Karpas-422 (cell line): ENCODE measurements at places on chromosomes 6 and 20. TPM values are rescaled to one million over a fixed set of nuclear protein-coding genes. Genes with fewer than 3 reads are reported as not detected.

The KIAA1755 gene
- not detected in 2 replicates for total RNA-seq

The DAAM2 gene
- total RNA-seq, result not detected in 2 replicates

The ERVFRD-1 gene
- not detected in 2 replicates for total RNA-seq

- DNase-seq, result no peak
These were observed 187.1 kb downstream of the MYLK4 start for GRCh38 chr6:2563635-2564034.

- no peak for DNase-seq
These were observed 10.1 kb upstream of the BAG2 start for GRCh38 chr6:57162028-57162427.

DNA sequence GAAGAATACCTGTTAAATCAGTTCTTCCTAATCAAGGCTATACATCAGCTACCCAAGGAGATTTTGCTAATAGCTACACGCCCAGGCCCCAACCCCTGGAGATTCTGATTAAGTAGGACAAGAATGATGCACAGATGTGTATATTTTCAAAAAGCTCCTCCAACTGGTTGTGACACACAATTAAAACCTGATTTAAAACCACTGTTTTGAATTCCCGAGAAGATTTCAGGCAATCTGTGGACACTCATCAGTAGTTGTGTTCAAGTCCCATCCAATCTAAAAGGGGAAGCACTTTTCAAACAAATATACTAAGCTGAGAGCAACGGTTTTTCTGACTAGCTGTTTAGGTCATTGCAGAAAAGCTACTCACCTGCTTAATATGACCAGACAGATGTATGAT lies 118.9 kb upstream of the NHSL1 start:
- DNase-seq, result no peak

- peak; percentile 61 for DNase-seq
These were observed 69.8 kb upstream of the FAM184A start for GRCh38 chr6:119148098-119148824.

DNA sequence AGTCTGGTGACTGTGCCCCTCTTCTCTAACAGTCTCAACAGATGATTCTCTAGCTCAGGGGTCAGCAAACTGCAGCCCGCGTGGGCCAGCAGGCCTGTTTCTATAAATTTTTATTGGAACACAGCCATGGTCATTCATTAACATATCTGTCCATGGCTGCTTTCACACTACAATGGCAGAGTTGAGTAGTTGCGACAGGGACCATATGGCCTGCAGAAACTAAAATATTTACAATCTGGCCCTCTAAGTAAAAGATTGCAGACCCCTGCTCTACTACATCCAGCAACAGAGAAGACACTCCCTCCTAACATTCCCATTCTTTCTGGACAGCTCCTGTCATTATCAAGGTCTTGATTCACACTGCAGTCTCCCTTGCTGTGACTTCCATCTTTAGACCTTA lies 45.2 kb downstream of the PLAGL2 start:
- DNase-seq, result no peak

DNA sequence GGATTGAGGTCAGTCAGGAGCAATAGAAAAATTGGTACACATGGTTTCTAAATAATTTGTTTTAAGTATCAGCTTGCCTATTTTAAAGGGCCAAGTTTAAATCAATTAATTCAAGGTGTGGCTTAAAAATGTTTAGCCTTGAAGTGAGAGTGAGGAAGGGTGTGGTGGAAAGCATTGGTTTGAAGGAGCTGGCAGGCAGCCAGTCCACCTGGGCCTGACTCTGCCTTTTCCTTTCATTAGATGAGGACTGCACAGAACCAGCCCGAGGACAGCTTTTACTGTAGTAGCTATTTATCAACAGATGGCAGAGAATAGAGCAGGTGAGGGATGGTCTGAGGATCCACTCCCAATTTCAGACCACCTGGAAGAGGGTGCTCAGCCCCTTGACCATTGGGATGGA lies 42.4 kb downstream of the DHX35 start:
- DNase-seq, result no peak

DNA sequence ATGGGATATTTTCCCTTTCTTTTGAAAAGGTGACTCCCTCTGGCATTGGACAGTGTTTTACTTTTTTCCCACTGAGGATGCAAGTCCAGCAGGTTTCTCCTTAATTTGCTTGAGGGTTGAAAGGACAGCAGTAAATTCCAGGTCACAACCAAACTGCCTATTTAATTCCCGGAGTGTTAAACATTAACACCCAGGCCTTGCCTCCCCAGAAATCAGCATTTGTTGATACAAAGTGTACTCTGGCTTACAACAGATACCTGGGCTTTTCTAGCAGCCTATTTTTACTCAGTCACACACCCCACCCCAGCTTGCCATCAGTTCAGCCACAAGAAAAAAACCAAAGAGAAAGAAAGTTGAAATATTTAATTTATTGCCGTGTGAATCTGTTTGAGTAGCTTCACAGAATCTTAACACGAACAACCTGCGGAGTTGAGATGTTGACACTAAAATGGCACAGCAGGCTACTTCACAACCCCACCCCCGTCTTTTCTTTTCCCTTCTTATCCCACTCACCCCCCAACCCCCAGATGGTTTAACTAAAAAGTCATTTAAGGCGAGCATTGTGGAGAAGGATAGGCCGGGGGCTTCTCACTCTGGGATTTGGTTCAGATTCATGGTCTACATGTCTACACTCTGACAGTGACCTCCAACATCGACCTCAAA lies 45.7 kb downstream of the MYLIP start:
- DNase-seq, result no peak

DNA sequence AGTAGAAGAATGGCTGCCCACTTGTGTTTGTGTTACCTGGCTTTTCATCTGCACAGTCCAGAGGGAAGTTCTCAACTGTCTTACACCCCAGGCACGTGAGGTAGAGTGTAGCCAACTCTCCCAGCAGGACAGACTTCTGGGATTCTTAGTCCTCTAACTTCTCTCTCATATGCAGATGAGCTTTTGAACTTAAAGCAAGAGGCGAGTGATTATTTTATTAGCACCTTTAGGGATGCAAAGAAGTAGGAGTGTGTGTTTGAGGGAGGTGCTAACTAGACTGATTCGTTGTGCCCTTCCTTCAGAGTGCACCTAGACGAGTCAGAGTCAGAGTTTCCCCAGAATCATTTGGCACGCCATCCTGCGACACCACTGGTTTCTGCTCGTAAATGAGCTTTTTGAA lies 10.8 kb downstream of the CDYL start:
- no peak for DNase-seq

- DNase-seq, result no peak
These were observed 17.5 kb upstream of the ZBTB2 start for GRCh38 chr6:151408858-151409257.

GRCh38 chr20:35299780-35300179 lies 7.6 kb upstream of the FAM83C start:
- DNase-seq, result no peak

GRCh38 chr20:5621305-5621704 lies 128.9 kb upstream of the SHLD1 start:
- DNase-seq, result no peak

GRCh38 chr6:166406197-166406596 lies 23.5 kb upstream of the MPC1 start:
- DNase-seq, result no peak
